NCI-H1105 (cell line): ENCODE measurements at places on chromosomes 3 and 15.

DNA sequence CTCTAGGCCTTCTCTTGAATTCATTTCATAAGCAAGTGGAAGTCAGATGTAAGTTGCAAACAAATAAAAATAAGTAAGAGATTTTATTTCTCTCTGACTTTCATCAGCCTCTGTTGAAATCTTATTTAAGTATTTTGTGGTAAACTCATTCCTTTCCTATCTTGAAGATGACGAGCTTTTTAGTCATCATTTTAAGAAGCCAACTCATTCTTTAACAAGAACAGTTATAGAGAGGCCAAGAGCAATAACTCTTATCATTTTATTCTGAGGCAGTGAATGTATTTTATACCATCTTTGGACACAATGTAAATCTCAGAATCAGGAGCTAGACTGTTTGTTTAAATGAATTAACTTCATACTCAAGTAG is 147.5 kb upstream of the MBNL1 start:
- no peak for DNase-seq

DNA sequence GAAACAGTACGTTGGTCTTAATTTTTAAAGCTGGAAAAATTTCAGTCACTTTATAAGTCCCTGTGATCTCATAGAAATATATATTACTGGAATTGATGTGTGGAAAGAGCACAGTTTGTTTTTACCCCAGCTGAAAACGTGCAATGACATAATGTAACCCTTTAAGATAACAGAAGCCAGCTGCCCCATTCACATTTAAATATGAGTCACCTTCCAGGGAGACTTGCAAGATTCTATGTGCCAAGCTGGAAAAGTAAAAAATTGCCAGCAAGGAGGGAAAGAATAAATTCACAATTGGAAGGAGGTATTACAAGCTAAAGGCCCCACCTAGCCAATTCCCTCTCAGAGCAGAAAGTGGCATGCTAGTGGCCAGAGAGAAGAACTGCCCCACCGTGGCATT is 50.2 kb downstream of the SAMMSON start:
- no peak for DNase-seq

GRCh38 chr3:21502656-21503055 is 248.4 kb downstream of the ZNF385D start:
- no peak for DNase-seq

GRCh38 chr15:67707520-67708283 is 117.6 kb upstream of the SKOR1 start:
- no peak for DNase-seq

- no peak for DNase-seq
Measured at GRCh38 chr3:25153561-25153960, 274.5 kb upstream of the RARB start.

GRCh38 chr3:89314454-89315098 is 207.2 kb downstream of the EPHA3 start:
- peak; percentile 1 for DNase-seq

- peak; percentile 32 for DNase-seq
Measured at GRCh38 chr3:13783476-13783875, 96.4 kb downstream of the WNT7A start.

DNA sequence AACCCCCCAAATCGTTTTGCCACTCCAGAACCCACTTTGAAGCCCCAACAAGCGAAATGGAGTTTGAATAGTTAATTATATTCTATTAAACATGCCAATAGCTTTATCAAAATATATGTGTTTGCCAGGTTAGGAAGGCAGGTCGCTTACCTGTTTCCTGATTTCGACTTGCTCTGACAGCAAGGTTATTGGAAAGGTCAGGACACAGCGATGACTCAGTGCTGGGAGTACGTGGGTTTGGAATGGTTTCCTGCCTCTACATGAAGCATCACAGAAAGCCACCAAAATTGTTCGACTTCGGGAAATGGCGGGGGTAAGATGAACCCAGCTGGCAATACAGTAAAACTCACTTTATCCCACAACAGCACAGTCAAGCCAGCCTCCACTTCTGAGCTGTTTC is 135.6 kb upstream of the ABI3BP start:
- DNase-seq, result no peak

- DNase-seq, result no peak
Measured at GRCh38 chr3:30319713-30320112, 286.7 kb upstream of the TGFBR2 start.

DNA sequence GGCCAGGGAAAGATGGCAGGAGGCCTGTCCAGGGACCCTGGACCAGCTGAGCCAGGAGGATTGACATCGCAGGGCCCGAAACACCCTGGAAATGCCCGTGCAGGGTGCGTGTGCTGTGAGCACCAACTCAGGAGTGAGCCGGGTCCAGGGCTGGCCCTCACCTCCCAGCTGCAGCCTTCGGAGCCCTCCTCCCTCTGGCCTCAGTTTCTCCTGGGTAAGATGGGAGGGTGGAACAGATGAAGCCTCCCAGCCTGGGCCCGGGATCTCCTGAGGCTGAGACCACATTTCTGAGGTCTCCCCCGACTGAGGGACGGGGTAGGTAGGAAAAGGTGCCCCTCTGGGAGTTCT is 5.3 kb upstream of the CALML4 start:
- no peak for DNase-seq
